ENCODE measurements at places on chromosomes 3 and 15.

DNA sequence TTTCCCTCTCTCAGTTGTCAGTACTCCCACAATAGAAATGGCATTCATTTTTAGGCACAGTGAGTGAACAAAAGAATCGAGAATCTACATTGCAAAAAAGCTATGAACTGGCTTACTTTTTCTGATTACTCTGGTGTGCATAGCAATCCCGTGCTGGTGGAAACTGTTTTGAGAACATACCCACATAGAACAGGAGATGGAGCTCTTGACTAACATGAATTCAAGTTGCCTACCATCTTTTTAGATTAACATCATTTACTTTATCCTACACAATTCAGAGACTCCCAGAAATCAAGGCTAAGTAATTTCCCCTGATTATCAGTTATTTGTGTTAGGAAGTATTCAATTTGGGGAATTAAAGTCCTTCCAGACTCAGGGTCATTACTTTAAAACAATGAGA is 326.6 kb downstream of the ARPP21 start:
- peak; percentile 23 for DNase-seq

DNA sequence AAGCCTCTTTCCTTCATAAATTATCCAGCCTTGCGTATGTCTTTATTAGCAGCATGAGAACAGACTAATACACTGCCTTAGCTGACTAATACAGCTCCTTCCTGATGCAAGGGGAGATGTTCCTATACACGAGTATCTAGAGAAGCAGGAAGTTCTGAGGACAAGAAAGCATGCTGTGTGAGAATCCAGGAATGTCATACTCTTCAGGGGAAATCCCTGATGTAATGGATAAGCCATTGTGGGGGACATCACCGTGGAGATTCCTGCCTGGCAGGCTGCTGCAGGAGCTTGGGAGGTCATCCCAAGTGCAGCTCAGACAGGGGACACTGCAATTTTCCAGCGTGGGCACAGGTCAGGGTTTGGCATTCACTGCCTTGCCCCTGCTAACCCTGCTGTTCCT is 476.9 kb downstream of the NR2F2 start:
- no peak for DNase-seq

DNA sequence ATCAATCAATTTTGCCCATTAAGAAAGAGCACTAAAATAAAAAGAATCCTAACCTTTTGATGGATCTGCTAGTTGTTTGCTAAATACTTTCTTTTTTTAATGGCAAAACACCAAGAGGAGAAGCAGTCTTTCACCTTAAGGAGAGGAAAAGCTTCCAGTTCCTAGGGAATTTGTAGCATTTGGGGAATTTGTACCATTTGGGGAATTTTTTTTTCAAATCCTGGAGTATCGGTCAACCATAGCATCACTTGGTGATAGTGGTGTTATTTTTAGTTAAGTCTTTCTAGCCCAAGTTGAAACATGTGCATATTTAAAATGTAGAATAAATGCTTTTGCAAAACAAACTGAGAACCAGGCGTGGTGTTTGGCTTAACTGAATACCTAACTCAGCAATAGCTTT is 117.5 kb upstream of the SEMA6D start:
- DNase-seq, result no peak

DNA sequence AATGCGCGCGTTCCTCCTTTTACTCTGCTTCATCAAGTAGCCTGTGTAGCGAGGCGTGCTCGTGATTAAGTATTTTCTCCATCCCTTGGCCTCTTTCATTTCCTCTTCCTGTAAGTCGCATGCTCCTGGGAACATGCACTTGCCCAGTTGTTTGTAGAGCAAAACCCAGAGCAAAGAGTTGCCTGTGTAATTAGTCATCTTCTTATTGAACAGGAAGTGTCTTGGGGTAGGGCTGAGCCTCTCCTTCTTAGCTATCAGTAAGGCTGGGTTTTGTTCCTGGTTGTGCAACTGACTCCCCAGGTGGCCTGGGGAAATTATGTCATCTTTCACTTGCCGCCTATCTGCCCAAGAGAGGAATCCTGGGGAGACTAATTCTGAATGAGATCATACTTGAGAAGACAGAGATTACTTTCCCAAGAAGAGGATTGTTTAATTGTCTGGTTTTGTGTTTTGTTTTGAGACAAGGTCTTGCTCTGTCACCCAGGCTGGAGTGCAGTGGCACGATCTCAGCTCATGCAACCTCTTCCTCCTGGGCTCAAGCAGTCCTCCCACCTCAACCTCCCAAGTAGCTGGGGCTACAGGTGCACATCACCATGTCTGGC is 14.9 kb downstream of the LIPH start:
- DNase-seq, result peak; percentile 35

DNA sequence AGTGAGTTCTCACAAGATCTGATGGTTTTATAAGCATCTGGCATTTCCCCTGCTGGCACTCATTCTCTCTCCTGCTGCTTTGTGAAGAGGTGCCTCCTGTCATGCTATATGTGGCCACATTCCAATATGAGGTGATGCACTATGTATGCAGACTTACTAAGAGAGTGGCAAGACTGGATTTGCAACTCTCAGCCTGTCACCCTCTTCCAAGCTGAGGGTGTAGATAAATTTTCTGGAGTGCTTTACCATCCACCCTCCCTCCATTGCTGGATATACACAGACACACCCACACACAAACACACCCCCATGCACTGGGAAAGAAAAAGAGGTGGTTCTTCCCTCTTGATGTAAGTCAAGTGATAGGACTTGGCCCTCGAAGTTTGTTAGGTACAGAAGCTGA is 30.2 kb upstream of the CHMP2B start:
- DNase-seq, result no peak

DNA sequence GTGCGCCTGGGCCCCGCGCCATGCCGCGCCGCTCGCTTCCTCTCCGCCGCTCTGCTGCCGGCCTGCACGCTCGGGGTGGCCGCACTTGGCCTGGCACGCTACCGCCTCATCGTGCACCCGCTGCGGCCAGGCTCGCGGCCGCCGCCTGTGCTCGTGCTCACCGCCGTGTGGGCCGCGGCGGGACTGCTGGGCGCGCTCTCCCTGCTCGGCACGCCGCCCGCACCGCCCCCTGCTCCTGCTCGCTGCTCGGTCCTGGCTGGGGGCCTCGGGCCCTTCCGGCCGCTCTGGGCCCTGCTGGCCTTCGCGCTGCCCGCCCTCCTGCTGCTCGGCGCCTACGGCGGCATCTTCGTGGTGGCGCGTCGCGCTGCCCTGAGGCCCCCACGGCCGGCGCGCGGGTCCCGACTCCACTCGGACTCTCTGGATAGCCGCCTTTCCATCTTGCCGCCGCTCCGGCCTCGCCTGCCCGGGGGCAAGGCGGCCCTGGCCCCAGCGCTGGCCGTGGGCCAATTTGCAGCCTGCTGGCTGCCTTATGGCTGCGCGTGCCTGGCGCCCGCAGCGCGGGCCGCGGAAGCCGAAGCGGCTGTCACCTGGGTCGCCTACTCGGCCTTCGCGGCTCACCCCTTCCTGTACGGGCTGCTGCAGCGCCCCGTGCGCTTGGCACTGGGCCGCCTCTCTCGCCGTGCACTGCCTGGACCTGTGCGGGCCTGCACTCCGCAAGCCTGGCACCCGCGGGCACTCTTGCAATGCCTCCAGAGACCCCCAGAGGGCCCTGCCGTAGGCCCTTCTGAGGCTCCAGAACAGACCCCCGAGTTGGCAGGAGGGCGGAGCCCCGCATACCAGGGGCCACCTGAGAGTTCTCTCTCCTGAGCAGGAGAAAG is 951 bp downstream of the GPR62 start:
- DNase-seq, result no peak

- peak; percentile 4 for DNase-seq
Observed at GRCh38 chr3:184500344-184500923, 61.2 kb upstream of the EPHB3 start.

- no peak for DNase-seq
Observed at GRCh38 chr3:123755085-123755484, 129.0 kb downstream of the MYLK start.

GRCh38 chr3:34889641-34890040 is 749.7 kb upstream of the ARPP21 start:
- DNase-seq, result no peak

GRCh38 chr3:66035763-66036477 is 2.8 kb downstream of the MAGI1 start:
- no peak for DNase-seq

- no peak for DNase-seq
Observed at GRCh38 chr3:41684797-41685735, 276.8 kb downstream of the ULK4 start.

DNA sequence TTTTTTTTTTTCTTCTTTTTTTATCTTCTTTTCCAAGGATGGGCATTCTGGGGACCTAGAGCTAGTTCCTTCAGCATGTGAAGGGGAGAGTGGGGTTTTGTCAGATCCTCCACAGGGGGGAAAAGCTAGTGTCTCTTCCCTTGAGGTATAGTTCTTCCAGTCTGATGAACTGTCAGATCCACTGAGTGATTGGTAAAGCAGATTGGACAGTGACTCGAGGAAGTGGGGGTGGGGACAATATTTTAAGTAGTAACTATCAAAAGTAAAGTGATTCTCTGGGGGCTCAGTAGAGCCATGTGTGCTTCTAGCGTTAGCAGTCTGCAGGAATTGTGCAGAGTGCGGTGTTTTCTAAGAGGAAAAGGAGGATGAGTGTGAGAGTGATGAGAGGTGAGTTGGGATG is 62.0 kb upstream of the TRIM71 start:
- no peak for DNase-seq

- no peak for DNase-seq
Observed at GRCh38 chr3:37217098-37217849, 42.9 kb upstream of the LRRFIP2 start.

DNA sequence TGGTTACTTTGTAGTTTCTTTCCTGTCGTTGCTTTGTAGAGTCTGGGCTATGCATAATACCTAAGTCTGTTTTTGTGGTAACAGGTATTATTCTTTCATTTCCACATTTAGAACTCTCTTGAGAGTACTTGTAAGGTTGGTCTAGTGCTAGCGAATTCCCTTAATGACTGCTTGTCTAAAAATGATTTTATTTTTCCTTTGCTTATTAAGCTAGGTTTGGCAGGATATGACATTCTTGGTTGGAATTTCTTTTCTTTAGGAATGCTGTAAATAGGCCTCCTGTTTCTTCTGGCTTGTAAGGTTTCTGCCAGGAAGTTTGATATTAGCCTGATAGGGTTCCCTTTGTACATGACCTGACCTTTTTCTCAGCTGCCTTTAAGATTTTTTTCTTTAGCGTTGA is 70.1 kb upstream of the SGO1 start:
- no peak for DNase-seq

GRCh38 chr15:34341381-34342212 is 1.3 kb downstream of the NOP10 start:
- DNase-seq, result no peak

DNA sequence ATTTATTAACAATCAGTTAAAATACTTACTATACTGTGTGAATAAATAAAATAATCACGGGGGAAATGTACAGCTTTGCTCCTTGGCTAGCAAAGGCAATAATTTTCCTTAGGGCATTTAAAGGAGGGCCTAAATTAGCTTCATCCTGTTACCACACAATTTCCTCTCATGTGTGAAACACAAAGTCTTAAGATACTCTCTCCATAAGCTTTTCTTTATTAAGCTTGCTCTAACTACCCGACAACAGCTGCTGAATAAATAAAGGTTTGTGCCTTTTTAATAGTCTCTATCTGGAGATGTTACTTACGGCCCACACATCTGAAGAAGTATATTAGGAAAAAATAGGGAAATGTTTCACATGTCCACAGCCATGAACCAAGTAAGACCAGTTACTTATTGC is 29.7 kb downstream of the ZNF106 start:
- DNase-seq, result no peak

GRCh38 chr15:97463696-97464095 is 496.8 kb upstream of the ARRDC4 start:
- DNase-seq, result no peak

- DNase-seq, result no peak
Observed at GRCh38 chr3:47007001-47007400, 27.5 kb downstream of the NBEAL2 start.

- no peak for DNase-seq
Observed at GRCh38 chr3:194259982-194260766, 91.0 kb downstream of the CPN2 start.

- DNase-seq, result no peak
Observed at GRCh38 chr15:78797951-78798350, 13.3 kb downstream of the ADAMTS7 start.

DNA sequence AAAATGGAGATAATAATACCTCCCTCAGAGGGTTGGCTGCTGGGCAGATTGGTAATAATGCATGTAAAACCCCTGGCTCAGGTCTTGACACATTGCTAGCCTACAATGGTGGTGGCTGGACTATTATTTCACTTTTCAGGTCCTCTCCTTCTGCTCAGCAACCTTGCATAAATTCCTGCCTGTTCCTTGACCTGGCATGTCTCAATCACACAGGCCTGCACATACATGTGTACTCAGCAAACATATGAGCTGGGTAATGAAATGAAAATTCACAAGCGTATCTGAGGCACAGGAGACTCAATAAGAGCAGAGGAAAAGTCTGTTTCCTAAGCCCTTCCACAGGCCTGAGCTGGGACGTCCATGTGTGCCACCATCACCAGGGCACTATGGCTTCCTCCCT is 17.4 kb downstream of the VPS18 start:
- DNase-seq, result no peak

DNA sequence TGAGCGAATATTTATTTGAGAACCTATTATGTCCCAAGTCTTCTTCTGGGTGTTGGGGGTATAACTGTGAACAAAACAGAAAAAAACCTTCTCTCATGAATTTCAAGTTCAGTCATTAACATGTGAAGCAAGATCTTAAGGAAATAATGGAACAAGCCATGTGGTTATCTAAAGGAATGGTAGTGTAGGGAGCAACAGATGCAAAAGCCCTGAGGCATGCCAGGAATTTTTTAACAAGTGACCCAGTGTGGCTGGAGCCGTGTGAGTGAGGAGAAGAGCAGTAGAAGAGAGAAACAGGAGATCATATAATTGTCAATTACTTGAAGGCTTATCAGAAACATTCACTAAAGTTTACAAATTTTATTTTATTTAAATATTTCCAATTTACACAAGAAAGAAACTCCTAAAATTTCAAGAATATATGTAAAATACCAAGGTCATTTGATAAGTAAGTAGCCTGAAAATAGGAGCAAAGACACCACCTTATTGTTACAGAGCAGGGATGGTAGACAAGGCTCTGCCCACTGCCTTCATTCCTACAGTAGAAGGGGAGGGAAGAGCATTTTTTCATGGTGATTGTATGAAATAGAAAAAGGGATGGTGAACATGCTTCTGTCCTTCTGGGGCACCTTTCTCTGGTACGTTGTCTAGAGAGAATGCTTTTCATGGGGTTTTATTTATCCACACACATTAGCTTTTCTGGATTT is 345.1 kb downstream of the PLOD2 start:
- DNase-seq, result no peak

GRCh38 chr3:126087552-126088175 is 3.7 kb upstream of the SLC41A3 start:
- DNase-seq, result no peak

- no peak for DNase-seq
Observed at GRCh38 chr3:112751061-112751460, 95.6 kb downstream of the CD200R1L start.
